ENCODE measurements at places on chromosomes 2 and 18. TPM values are rescaled to one million over a fixed set of nuclear protein-coding genes. Genes with fewer than 3 reads are reported as not detected.

The STK25 gene
- polyA plus RNA-seq = 200 TPM

The NCL gene
- polyA plus RNA-seq = 982 TPM

The TMEM247 gene
- not detected for polyA plus RNA-seq

The THUMPD2 gene
- 29.0 TPM for polyA plus RNA-seq

The MRO gene
- 2.4 TPM for polyA plus RNA-seq

The CHST9 gene
- polyA plus RNA-seq = 2.9 TPM

The CDCA7 gene
- polyA plus RNA-seq = 31.4 TPM
